ENCODE measurements at places on chromosomes 1 and 21. TPM values are rescaled to one million over a fixed set of nuclear protein-coding genes. Genes with fewer than 3 reads are reported as not detected.

Gene VWA5B1
- total RNA-seq: 1.5 TPM

Gene MYBPH
- total RNA-seq: not detected

Gene KRTAP12-2
- total RNA-seq: not detected

Gene NR5A2
- 51.1 TPM for total RNA-seq

Gene MATN1
- total RNA-seq: not detected

Gene USH2A
- under 0.01 TPM for total RNA-seq

Gene TEDDM1
- total RNA-seq: not detected

Gene CFAP298
- 32.7 TPM for total RNA-seq

GRCh38 chr1:171177261-171177660 is 7.8 kb upstream of the FMO2 start:
- DNase-seq: no peak

DNA sequence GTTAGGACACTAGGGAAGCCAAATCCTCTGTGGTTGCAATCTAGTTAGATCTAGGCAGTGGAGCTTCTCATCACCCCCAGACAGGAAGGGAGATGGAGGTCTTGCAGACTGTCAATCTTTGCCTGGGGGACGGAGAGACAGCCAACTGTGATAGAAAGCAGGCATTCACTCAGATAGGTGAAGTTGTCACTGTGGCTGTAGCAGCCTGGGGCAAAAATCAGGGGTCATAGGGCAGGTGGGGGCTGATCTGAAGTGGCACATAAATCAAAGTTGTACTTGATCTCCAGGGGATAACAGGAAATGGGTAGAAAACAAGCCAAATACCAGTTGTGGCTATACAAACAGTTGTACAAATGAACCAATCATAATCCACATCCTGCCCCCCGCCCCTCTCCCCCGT is 620.9 kb upstream of the USP24 start:
- DNase-seq: no peak

- DNase-seq: no peak
These were observed 14.3 kb downstream of the NHLH2 start for GRCh38 chr1:115826628-115827027.

- DNase-seq: peak; percentile 25
These were observed 5.7 kb upstream of the PKN2 start for GRCh38 chr1:88678405-88678804.

GRCh38 chr1:9591669-9592509 is 3.2 kb downstream of the TMEM201 start:
- no peak for DNase-seq

DNA sequence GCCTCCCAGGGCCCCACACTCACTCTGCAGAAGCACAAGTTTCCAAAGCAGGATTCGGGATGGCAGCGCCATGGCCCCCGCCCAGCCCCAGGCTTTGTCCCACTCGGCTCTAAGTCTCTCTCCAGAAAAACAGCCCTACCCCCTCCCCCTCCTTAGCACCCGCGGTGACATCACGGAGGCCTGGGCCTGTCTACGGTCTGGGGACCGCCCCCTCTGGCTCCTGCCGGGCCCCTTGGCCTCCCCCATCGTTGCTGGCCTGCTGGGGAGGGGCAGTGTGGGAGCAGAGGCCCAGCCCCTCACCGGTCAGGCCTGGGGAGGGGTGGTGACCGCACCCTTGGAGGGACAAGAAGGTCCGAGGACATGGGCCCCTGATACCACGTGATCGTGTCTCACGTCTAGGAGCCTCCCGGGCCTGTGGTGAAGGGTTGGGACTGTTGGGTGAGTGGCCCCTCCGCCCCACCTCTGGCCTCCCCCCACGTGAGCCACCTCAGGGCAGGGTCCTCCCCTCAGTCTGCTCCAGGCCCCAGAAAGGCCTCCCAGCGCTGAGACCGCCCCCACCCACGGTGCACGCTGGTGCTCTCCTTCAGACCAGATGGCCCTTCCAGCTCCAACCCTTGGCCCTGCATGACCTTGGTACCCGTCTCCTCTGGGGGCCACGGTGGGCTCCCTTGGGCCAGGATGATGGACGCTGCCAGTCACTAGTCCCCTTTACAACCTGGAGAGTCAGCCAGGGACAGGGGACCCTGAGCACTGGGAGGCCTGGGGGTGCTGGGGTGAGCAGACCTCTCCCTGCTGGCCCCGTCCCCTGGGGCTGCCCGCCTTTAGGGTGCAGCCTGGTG is at the start of gene MXRA8:
Gene MXRA8 (minus strand): TSS at position 123 of the 839 bp plus-strand sequence. CDS start 51 bp downstream, at position 72.
- no peak for DNase-seq

DNA sequence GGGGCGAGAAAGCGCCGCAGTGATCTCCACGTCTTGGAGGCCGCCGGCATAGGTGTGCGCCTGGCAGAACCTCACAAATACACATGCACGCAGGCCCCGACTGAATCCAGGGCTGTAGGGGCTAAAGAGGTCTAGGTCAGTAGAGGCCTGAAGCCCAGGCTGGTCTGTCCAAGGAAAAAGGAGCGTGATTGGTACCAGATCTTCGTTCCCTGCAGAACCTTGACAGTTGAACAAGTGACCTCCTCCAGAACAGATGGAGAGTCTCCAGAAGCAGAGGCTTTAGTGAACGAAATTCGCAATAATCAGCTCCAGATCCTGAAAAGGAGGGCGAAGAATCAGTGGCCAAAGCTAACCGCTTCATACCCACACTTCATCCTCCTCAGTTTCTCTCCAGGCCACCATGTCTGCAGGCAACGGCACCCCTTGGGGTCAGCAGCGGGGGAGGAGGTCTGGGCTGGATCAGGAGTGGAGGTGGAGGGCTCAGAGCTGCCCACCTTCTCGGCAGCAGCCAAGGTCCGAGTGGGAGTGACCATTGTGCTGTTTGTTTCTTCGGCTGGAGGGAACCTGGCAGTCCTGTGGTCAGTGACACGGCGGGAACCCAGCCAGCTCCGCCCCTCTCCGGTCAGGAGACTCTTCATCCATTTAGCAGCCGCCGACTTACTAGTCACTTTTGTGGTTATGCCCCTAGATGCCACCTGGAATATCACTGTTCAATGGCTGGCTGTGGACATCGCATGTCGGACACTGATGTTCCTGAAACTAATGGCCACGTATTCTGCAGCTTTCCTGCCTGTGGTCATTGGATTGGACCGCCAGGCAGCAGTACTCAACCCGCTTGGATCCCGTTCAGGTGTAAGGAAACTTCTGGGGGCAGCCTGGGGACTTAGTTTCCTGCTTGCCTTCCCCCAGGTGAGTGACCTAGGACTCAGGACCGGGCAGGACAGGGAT is 749 bp upstream of the PEX11B start:
- DNase-seq: peak; percentile 78

DNA sequence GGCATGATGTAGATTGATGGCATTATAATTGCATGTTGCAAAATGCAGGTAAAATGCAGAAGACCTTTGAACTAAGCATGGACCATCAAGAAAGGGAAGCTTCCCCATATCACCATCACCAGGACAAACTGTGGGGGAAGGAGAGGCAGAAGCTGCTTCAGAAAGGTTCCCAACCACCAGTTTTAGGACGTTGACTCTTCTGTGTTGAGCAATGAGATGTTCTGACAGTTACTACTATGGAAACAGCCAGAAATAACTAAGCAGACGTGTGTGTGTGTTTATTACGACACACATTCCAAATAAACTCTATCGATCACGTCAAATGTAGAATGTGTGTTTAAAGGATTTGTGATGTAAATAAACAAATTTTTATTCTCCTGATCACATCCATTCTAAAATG is 110.2 kb upstream of the PLD5 start:
- no peak for DNase-seq

DNA sequence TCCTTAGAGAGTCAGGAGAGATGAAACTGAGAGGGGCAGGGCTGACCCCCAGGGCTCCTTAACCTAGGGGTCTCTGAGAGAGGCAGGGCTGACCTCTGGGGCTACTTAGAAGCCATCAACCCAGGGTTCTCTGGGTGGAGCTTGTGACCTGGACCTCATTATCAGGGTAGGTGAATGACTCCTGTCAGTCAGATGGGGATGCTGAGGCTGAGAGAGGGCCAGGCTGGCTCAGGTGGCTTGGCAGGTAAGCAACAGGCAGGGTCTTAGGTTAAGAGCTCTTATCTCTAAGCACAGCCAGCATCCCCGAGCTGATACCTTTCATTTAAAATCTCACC is 160.9 kb downstream of the PTPRU start:
- no peak for DNase-seq

DNA sequence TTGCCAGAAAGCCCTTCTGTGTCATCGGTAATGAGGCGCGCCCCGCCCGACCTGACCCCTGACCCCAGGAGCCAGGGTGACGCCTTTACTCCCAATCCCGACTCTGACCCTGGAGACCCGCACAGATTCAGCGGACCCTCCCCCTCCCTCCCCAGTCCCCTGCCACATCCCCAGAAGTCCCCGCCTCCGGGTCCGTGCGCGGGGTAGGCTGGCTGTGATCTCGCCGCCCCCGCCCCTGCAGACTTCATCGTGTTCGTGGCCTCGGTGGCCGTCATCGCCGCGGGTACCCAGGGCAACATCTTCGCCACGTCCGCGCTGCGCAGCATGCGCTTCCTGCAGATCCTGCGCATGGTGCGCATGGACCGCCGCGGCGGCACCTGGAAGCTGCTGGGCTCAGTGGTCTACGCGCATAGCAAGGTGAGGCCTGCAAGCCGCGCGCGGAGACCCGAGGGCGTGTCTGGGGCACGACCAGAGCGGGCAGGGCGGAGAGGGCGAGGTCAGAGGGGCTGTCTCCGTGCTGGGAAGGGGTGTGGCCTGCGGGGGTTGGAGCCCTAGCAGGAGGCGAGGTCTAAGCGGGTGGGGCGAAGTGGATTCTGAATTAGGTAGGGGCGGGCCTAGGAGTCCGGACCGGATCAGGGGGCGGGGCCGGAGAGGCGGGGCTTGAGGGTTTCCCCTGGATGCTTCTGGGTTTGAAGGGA is 34.8 kb downstream of the KCNQ4 start:
- DNase-seq: peak; percentile 83

GRCh38 chr21:45149021-45149420 is 74.6 kb downstream of the ADARB1 start:
- no peak for DNase-seq

DNA sequence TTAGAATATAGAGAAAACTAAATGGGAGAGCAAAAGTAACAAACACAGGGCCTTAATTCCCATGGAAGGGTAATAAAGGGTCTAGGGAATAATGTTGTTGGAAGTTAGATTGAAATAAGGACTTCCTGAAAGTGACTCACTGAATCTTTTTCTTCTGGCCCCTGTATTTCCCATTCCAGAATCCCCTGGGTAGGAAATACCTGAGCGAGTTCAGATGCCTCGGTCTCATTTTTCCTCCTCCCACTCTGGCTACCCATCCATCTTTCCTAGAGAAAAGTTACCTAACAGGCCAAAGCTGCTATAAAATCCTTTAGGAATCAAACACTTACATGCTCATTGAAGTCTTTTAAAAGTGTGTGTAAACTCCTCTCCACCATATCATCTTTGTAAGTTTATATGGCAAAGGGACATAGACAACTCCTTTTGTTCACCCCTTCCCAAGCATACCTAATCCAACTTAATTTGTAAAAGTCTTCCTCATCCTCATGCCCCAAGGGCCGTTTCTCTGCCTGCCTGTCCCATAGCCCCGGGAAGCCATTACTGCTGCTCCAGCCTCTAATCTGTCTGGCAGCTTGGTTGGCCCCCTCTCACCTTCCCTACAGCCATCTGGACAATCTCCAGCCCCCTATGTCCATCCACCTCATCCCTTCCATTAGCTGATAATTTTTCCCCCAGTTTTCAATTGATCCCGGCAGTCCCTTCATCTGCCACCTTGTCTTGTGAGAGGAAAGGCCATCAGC is 3.3 kb upstream of the MEF2D start:
- DNase-seq: no peak

- no peak for DNase-seq
These were observed 143.1 kb downstream of the S1PR1 start for GRCh38 chr1:101379950-101380349.

GRCh38 chr1:6459850-6460265 is 6.1 kb downstream of the TNFRSF25 start:
- DNase-seq: no peak

DNA sequence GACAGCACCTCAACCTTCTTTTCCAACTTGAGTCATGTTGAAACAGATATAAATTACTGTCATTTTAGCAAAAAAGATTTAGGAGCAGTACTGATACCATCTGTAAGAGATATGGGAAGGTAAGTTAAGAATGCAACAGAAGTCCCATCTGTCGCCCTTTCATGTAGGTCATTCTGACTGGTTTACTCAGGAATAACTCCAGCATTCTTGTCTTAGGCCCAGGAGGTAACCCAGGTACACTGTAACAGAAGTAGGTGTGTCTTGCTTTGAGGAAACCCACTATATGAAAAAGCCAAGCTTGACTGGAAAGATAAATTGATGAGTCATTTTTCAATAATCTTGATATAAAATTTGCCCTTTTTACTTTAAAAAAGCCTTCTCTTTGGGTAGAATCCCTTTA is 35.4 kb downstream of the PGM1 start:
- no peak for DNase-seq

Data from left colon (tissue), 2 donors.